Myocyte (in vitro differentiated cells): ENCODE measurements at places on chromosomes 5 and 9.
A peak's percentile ranks its signal among the peaks of the same experiment; 100 is the strongest.

- DNase-seq, result no peak
These were observed 19.0 kb upstream of the POC5 start for GRCh38 chr5:75736273-75736672.

DNA sequence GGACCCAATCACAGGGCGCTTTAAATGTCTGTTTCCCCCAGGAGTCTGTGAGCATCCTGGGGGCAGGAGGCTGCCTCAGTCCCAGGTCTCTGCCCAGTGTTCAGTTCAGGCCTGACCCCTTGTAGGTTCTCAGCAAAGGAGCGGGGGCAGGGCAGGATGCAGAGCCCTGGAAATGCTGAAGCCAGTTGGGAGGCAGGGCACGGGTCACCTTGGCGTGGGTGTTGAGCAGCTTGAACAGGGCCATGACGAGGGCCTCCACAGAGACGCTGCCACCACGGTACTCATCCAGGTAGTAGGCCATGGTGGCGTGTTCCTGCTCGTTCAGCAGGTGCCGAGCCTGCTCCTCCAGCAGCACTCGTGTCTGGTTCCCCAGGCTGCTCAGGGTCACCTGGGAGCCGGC is 36.3 kb upstream of the AKNA start:
- no peak for DNase-seq

DNA sequence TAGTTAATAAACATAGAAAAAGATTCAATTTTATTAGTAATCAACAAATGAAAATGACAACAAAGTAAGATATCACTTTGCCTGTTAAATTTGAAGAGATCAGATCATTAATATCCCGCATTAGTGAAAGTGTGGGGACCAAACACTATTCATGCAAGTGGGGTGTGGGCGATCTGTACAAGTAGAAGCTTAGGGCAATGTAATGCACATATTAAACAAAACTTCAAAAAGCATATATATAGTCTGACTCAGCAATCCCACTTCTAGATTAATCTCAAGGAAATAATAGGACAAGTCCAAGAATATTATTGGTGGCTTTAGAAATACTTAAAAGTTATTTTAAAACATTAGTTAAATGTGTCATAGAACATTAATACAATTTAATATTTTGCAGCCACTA is 188.5 kb downstream of the LRRC70 start:
- DNase-seq, result no peak

- DNase-seq, result no peak
These were observed 223.2 kb downstream of the FSTL4 start for GRCh38 chr5:133389066-133389590.

DNA sequence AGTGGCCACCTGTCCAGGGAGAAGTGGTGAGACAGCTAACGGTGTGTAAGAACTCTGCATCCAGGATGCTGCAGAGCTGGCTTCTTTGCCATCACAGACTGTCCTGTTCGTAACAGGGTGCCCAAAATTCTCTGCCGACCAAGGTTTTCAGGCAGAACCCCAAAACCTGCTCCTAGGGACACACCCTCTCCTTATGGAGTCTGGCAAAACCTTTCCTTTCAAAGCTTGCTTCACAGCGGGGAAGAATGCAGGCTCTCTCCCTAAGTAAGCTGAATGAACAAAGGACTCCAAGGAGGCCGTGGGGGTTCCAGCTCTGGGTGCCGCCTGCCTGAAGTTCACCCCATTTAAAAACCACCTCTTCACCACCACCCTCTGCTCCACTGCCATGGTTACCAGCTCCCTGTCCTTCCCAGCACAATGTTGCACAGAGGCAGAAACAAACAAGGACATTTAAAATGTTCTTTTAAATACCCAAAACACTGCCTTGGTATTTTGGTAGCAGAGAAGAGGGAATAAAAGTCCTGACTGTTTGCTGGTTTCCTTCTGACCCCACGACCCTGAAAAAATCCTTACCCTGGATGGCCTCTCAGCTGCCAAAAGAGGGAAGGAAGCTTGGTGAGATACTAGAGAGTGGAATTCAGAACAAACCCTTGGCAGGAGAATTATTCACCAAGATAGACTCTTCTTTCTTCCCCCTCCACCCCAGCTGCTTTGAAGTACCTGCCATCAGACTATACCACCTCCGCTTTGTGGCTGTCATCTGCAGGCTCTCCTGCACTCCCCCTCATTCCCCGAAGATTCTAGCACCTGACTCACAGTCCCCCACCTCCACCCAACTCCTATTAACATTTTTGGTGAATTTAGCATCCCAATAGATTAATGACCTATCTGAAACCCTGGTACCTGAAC is 7.1 kb upstream of the KLF9 start:
- DNase-seq, result peak; percentile 51
